Stimulated activated CD8-positive, alpha-beta memory T cell treated with anti-CD3 and anti-CD28 coated beads, Interleukin-7, amount 100 ng/mL, for 4 hours (primary cell): ENCODE measurements at places on chromosomes 3 and 15.

GRCh38 chr3:158535918-158536317, 35.1 kb upstream of the MLF1 start:
- DNase-seq, result no peak

GRCh38 chr15:65212097-65212496, 824 bp upstream of the CILP start:
- DNase-seq, result no peak

- no peak for DNase-seq
Observed at GRCh38 chr15:60358935-60359682, 38.7 kb downstream of the ANXA2 start.

- DNase-seq, result no peak
Observed at GRCh38 chr3:15845475-15845874, 47.7 kb upstream of the ANKRD28 start.

GRCh38 chr3:108605491-108605890, 16.0 kb downstream of the DZIP3 start:
- DNase-seq, result no peak

DNA sequence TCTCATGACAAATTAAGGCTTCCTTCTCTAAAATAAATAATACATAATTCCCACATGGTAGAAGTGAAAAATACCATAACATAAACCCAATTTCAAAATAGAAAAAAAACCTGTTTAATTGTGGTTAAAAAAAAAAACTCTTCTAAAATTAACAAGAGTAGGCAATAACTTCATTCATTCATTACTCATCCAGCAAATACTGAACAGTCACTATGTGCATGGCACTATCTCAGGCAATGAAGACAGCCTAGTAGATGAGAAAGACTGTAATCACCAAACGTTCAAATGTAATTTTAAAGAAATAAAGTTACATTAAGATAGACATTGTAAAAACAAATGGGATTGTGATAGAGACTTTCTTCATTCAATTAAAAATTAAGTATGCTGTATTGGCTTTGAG, 43.4 kb downstream of the TFDP2 start:
- DNase-seq, result no peak

- peak; percentile 65 for DNase-seq
Observed at GRCh38 chr15:67456677-67457529, 64.0 kb upstream of the C15orf61 start.

- no peak for DNase-seq
Observed at GRCh38 chr3:33659856-33660434, 58.1 kb downstream of the CLASP2 start.

DNA sequence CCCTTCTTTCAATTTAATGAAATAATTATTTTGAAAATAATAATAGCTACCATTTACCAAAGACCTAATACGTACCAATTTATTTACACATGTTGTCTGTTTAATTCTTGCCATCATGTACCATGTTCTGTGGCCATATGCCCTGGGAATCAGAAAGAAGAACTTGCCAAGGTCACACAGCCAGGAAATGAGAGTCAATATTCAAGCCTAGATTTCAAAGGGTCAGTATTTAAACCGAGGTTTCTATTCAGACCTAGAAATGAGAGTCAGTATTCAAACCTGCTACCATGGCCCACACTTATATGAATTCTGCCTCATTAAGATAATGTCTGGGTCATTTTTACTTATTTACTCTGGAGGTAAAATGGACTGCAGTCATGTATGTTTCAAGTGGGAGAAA, 103.6 kb upstream of the TBL1XR1 start:
- no peak for DNase-seq

DNA sequence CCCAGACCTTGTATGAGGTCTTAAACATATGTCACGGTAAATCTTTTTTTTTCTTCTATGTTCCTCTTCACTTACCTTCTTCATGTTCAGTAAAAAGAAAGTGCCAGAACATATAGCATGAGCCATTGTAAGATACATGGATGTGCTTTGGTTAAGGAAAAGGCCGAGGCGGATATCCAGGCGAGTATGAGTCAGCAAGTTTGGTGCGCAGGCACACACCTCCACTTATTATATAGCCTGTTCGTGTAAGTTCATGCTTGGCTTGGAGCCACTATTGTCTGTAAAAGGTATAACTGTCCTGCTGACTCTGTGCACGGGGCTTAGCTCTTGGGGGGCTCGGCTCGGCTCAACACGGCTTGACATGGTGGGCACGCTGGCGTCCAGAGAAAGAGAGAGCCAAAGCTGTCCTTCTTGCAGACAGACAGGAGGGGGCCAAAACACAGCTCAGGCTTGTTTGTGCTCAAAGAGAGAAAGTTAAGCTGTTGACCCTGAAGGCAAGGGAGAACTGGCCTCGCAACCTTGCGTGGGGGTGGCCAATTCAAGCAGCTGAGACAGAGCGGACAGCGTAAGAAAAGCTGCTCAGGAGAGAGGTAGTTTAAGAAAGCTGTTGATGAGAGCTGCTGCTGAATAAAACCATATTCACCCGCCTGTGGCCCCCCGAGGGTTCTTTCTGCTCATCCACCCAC, 251.2 kb downstream of the SLC9A9 start:
- no peak for DNase-seq

- no peak for DNase-seq
Observed at GRCh38 chr3:95923496-95924210, 890.7 kb upstream of the EPHA6 start.

- no peak for DNase-seq
Observed at GRCh38 chr3:17187589-17188184, 302.9 kb downstream of the PLCL2 start.

GRCh38 chr3:114080201-114080600, 23.7 kb downstream of the QTRT2 start:
- DNase-seq, result no peak

GRCh38 chr3:133782454-133782853, 23.2 kb upstream of the SRPRB start:
- DNase-seq, result no peak

DNA sequence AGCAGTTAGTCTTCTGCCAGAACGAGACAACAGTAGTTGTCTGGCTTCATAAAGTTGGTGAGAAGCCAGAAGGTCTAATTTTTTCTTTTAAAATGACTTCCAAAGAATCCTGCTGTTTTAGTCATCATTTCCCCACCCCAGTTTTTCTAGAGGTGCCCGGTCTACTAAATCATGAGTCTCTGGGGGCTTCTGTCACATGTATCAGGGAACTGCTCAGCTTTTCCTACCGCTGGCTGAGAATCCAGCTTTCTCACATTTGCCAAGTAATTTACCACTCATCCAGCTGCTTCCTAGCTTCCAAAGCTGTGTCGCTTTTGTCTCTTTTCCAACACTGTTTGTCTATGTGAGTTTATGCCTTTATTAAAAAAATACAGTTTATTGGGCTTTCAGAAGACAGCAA, 183.3 kb downstream of the NSUN3 start:
- no peak for DNase-seq

DNA sequence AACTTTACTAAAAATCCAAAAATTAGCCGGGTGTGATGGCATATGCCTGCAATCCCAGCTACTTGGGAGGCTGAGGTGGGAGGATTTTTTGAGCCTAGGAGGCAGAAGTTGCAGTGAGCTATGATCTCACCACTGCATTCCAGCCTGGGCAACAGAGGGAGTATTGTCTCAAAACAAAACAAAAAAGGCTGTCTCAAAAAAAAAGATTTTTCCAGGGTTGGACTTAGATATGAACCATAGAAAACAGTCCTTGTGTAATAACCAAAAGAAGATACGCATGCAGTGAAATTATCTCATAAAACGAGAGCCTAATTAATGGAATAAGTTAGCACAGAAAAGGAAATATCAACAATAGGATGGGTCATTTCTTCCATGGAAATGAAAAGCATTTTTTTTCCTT, 320.4 kb upstream of the RASGRP1 start:
- no peak for DNase-seq

- DNase-seq, result peak; percentile 77
Observed at GRCh38 chr15:67120839-67121643, 55.6 kb downstream of the SMAD3 start.

DNA sequence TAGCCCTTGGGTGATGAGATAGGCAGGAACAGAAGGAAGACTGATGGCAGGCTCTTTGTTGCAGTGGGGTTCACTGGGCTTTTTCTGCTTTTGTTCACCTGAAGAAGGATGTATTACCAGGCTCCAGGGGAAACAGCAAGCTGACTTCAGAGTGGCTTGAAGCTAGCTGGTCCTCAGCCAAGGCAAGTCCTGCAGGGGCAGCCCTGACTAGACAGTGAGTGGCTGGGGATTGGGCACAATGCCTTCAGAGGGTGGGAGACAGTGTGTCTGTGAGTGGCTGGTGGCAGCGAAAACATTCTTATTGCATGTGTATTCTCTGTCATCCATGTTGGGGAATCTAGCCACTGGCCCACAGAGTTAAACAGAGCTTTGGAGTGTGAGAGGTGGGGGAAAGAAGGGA, 2.3 kb upstream of the TEX264 start:
- DNase-seq, result no peak

GRCh38 chr3:173921732-173922131, 524.2 kb downstream of the NLGN1 start:
- no peak for DNase-seq

DNA sequence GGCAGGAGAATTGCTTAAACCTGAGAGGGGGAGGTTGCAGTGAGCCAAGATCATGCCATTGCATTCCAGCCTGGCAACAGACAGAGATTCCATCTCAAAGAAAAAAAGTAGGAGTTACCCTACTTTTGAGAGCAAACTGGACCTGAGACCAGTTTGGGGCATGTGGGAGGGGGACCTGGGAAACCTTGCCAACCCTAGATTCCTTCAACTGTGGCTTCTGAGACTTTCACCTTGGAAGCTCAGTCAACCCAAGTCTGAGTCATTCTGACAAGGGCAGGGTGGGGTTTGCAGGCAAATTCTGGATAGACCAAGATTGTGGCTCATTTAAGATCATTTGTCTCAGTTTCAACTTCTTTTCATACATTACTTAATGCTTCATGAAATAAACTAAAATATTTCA, 23.8 kb upstream of the SIAH2 start:
- no peak for DNase-seq

GRCh38 chr3:159258934-159259333, 457.1 kb downstream of the MFSD1 start:
- DNase-seq, result no peak

DNA sequence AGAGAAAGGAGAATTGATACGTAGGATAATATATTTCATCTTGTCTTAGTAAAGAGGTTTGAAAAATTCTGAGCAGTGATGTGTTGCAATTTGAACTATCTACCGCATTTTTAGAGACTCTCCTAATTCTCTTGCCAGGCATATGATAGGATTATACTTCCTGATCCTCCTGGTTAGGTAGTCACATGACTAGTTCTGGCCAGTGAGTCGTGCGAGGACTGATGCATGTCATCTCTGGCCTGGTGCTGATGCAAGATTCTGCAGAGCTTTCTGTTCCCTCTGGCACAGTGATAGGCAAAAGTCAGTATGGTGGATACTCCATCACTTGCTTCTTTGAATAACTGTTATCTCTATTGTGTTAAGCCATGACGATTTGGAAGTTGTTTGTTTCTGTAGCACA, 277.6 kb upstream of the NAALADL2 start:
- no peak for DNase-seq

- DNase-seq, result peak; percentile 31
Observed at GRCh38 chr15:58227706-58228543, 89.7 kb downstream of the AQP9 start.

GRCh38 chr3:117735481-117736101, 1026.0 kb downstream of the TUSC7 start:
- no peak for DNase-seq

DNA sequence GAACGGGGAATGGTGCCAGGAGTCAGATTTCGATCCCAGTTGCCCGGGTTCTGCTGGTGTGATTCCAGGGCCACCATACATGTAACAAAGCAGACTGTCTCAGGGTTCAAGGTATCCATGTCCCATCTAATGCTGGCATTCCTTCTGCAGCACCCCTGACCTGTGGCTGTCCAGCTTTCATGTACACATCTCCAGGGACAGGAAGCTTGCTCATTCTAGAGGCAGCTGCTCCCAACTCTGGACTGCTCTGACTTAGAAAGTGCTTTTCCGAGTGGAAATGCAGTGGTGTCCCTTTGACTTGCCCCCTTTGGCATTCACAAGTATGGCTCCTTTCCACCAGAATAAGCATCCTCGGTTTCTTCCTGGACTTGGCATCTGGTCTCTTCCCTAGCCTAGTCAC, 30.9 kb downstream of the PML start:
- no peak for DNase-seq

GRCh38 chr3:88117683-88118082, 32.1 kb upstream of the C3orf38 start:
- DNase-seq, result no peak

- no peak for DNase-seq
Observed at GRCh38 chr3:139299261-139300132, 44.3 kb upstream of the MRPS22 start.

DNA sequence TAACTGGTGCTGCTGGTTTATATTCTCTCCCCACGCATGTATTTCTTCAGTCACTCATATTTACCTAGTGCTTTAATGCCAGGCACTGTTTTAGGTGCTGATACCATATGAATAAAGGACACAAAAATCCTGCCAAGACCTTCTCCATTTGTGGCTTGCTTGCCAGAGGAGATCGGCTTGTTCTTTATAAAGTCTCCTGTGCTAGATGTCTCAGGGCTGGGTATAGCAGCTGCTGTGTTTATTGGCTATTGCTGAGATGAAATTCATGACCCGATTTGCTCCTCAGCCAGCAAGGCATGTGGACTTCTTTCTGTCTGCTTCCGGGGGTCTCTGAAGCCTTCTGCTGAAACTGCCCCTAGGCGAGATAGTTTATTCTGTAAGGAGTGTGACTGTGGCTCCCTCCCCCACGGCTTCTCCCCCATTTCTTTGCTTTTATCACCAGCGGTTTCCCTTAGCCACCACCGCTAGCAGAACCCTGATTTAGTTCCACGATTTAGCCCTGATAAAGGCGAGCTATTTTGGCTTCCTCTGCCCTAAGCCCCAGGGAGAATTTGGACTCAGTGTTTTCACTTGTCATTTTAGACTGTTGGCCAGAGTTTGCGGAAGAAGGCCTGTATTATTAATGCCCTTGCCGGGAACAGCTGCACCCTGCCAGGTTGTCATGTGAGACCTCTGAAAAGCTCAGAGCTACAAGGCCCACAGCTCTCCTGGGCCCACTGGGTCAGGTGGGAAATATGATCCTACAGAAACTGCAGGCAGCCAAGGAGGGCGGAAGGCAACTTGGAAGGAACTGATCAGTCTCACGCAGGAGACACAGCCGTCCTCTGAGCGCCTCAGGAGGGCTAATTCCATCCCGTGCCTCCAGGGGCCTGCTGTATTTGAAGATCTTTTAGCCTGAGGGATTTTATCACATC, 46.8 kb downstream of the ST6GAL1 start:
- no peak for DNase-seq

GRCh38 chr3:71376911-71377310, 206.6 kb downstream of the FOXP1 start:
- DNase-seq, result no peak

DNA sequence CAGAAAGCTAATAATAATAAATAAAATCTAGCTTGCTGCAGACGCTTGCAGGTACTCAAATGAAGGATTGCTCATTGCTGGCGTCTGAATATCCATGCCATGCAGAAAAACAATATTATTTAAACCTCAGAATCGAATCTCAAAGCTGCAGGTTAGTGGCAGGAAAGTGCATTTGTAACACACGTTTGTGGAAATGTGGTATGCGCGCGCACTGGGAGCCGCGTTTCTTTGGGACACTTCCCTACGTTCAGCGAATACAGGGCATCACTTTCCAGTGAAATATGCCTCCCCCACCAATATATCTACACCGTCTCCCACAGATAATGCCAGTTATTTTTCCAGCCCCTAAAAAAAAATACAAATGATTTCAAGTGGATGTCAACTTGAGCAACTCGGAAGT, 37.1 kb downstream of the ZIC4 start:
- DNase-seq, result no peak

- DNase-seq, result no peak
Observed at GRCh38 chr15:31504462-31504839, 177.8 kb downstream of the KLF13 start.
